ENCODE measurements at places on chromosomes 4 and X. TPM values are rescaled to one million over a fixed set of nuclear protein-coding genes. Genes with fewer than 3 reads are reported as not detected.

- H3K4me1 ChIP-seq, result no peaks in the 10 kb centered on the region
- no peak for DNase-seq
- no peak overlapping the region for H3K4me3 ChIP-seq
- no peak overlapping the region for H3K27ac ChIP-seq
- peaks cover 3% of the 10 kb centered on the region for H3K27me3 ChIP-seq
Observed at GRCh38 chr4:86560447-86560846, 33.7 kb upstream of the PTPN13 start.

DNA sequence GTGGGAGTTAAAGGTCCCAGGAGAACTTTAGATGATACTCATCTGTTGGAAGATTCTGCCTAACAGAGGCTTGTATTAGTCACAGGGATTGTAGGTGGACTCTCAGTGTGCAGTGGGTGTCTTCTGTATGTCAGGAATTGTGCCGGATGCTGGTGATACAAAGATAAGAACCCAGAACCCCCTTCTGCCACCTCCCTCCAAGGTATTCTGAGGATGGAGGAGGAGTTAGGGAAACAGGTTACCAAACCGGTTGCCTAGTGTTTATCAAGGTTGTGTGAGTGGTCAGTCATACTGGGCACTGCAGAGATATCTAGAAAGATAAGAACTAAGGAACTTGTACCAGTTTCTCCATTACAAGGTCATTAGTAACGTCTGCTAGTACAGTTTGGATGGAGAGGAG lies 61.6 kb downstream of the PTTG2 start:
- H3K36me3 ChIP-seq, result peaks cover 37% of the 10 kb centered on the region
- H3K27me3 ChIP-seq, result no peaks in the 10 kb centered on the region
- no peak for DNase-seq
- no peaks in the 10 kb centered on the region for H3K4me1 ChIP-seq
- H3K4me3 ChIP-seq, result no peak overlapping the region

- H3K4me1 ChIP-seq, result no peaks in the 10 kb centered on the region
- no peak for DNase-seq
- no peaks in the 10 kb centered on the region for H3K36me3 ChIP-seq
- peaks cover 28% of the 10 kb centered on the region for H3K27me3 ChIP-seq
- H3K4me3 ChIP-seq, result no peak overlapping the region
Observed at GRCh38 chr4:2071912-2072867, 13.1 kb downstream of the NAT8L start.

DNA sequence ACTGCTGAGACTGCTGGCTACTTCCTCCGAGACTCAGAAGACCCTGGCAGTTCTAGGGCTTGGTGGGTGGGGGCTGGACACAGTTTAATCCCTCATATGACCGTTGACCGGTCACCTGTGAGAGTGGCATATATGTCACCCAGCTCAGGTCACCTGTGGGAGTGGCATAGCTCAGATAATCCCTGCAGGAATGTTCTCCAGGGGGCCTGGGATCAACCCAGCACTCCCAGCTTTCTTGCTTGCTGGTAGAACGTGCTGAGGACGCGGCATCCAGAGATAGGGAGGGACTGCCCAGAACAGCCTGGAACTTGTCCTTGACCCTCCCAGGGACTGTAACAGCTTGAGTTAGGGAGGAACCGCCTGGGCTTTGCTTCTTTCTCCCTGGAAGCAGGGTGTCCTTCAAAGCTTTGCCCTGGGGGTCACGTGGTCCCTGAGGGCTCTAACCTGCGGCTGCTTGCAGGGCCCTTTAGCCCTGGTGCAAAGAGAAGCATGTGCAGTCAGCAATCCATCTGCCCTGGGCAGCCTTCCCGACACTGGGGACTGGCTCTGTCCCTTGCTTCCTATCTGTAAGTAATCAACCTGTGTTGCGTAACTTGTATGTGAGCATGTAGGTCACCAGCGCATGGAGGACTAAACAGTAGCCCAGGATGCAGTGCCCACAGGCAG lies 55.3 kb downstream of the ZFYVE28 start:
- H3K36me3 ChIP-seq, result no peaks in the 10 kb centered on the region
- H3K27ac ChIP-seq, result no peak overlapping the region
- peaks cover 33% of the 10 kb centered on the region for H3K4me1 ChIP-seq
- no peaks in the 10 kb centered on the region for H3K27me3 ChIP-seq
- no peak overlapping the region for H3K4me3 ChIP-seq

- H3K27me3 ChIP-seq, result peaks cover 9% of the 10 kb centered on the region
- H3K36me3 ChIP-seq, result peaks cover 17% of the 10 kb centered on the region
- DNase-seq, result no peak
Observed at GRCh38 chr4:143514497-143514896, 995 bp downstream of the SMARCA5 start.

- no peak overlapping the region for H3K4me3 ChIP-seq
- H3K27ac ChIP-seq, result no peak overlapping the region
- H3K4me1 ChIP-seq, result no peaks in the 10 kb centered on the region
- H3K36me3 ChIP-seq, result no peaks in the 10 kb centered on the region
- H3K27me3 ChIP-seq, result peaks cover 19% of the 10 kb centered on the region
Observed at GRCh38 chr4:183328832-183329231, 6.6 kb upstream of the CLDN24 start.

The RHOH gene
- 174 TPM for total RNA-seq

The OTC gene
- total RNA-seq, result not detected

The TMEM35A gene
- total RNA-seq, result not detected

Measured in T-cell (primary cell).